GM03348 (cell line): ENCODE measurements at places on chromosomes 7 and 10.

DNA sequence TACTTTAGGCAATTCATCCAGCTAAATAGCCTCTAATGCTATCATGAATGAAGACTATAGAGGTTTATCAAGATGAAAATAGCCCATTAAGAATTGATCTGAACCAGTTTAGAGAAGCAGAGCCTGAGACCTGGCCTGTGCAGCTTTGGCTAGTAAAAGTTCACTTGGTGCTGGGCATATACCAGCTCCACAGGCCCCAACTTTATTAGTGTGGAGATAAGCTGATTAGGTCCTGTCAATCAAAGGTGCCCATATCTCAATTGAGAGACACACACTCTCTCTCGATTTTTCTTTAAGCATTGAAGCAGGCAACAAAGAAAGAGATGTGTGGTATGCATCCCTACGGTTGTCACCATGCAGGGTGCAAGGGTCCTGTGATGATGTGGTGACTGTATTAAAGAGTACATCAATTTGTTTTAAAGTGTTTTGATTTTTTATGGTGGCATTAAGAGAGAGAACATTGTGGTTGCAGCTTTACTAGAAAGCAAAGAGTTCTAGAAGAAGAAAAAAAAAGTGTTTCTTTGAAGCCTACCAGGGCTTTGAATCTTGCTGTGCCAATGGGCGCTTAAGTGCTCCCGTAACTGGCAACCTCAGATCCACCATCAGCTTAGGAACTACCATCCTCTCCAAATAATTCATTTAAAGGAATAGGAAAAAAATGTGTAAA, 111.6 kb downstream of the VTI1A start:
- DNase-seq = no peak

DNA sequence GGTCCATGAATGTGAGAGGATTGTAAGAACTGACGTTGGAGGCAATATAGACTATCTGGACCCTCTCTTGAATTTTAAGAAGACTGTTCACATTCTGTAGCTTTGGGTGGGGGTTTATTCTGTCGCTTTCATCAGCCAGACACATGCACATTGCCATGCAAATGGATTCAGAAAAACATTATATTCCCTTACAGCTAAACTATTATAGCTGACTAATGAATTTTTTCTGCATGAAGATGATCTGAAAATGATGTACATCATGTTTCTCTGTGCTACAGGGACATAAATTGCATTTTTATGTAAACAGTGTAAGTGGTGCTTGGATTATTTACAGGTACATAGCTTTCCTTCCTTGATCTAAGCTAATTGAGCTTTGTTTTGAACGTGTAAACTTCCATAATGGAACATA, 1.5 kb downstream of the MET start:
- DNase-seq = no peak

DNA sequence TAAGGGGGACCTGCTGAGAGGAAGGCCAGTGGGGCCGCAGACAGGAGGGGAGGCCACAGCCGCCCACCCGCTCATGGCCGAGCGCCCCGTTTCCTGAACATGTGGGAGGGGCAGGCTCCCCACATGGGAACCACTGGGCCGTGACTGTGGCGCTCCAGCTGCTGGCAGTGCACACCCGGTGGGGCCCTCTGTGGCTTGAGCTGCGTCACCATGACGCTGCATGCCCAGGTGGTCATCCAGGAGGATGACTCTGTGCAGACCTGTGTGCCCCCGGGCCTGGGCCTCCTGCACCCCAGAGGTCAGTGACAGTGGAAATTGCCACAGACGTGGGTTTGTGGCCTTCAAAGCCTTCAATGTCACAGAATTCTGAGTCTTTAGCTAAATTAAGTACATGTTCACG, 85.1 kb downstream of the MGMT start:
- no peak for DNase-seq

- no peak for DNase-seq
These were observed 84.4 kb upstream of the FAM171A1 start for GRCh38 chr10:15455456-15455855.

DNA sequence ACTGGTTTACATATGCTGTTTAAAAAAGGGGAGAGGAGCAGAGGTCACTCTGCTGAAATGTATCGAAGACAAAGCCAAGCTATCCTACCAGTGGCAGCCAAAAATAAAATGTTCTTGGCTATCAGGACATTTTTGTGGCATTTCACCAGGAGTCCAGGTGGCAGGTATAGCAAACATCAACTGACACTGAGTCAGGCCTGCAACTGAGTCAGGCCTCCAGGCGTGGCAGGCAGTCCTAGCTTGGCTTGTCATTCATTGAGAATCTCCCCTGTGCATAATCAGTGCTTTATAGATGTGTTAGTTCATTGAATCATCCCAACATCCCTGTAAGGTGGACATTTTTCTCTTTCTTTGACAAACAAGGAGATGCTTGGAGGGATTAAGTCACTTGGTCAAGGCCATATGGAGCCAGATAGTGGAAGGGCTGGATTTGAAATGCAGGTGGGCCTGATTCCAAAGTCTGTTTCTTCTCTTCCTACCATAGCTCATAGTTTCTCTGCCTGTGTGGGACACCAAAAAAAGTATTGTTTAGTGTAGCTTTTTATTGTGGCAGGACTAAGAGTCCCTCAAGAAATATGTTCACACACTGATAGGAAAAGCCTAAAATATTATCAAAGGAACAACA, 4.3 kb downstream of the DYNC1I1 start:
- DNase-seq = no peak
